ENCODE measurements at places on chromosomes 5 and 9. TPM values are rescaled to one million over a fixed set of nuclear protein-coding genes. Genes with fewer than 3 reads are reported as not detected.

Gene IRX1
- 16.7 TPM for total RNA-seq

Gene GPR21
- 1.3 TPM for total RNA-seq

Gene CDKN2B
- 83.2 TPM for total RNA-seq

Gene RNF180
- 14.5 TPM for total RNA-seq

DNA sequence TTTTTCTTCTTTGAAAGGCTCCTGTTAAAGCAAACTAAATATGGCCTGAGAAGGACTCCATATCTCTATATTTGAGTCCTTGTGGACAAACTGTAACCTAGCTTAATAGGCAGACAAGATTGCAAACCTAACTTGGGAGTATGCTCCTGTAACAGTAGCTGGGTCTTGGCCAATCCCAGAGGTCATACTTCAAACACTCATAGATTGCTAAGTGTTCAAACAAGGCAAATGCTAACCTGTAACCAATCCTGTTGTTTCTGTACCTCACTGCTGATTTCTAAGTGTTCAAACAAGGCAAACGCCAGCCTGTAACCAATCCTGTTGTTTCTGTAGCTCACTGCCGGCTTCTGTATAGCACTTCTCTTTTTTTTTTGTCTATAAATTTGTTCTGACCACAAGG is 50.6 kb upstream of the CLK4 start:
- DNase-seq, result no peak

DNA sequence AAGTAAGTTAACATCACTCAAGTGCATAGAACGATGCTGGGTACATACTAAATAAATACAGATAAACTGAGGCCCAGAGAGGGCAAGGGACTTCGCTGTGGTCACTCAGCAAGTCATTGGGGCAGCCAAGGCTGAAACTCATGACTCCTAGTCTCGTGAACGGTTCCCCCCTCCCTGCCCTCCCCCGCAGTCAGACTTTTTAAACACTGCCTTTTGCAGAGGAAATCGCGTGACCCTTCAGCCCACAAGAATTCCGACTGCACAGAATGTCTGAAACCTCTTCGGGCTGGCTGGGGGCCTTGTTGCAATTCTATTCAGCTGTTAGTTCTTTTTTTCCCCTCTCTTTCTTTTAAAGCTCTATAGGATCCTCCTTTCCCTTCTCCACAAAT is 28.1 kb downstream of the NEK6 start:
- DNase-seq, result peak; percentile 94

- DNase-seq, result no peak
These were observed 245.9 kb downstream of the ACTL7B start for GRCh38 chr9:108609897-108610253.

GRCh38 chr9:121782514-121783110 is 131.2 kb downstream of the DAB2IP start:
- no peak for DNase-seq

- no peak for DNase-seq
These were observed 113.4 kb upstream of the GRHPR start for GRCh38 chr9:37309136-37309535.

GRCh38 chr9:4066120-4066519 is 233.7 kb downstream of the GLIS3 start:
- no peak for DNase-seq

DNA sequence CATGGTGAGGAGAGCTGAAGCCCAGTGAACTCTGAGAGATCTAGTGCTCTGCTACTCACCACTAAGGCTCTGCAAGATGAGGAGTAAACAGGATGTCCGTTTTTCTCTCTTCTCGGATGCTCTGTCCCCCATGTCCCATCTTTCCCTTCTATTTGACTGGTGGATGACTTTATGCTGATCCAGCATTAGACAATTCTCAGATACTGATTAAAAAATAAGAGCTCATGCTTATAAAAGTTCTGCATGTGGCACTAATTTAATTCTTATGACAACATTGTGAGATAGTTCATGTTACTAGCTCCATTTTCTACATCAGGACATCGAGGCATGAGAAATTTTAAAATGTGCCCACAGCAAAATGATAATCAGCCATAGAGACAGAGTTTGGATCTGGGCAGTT is 77.0 kb downstream of the HMHB1 start:
- no peak for DNase-seq

GRCh38 chr5:143243103-143243502 is 160.4 kb downstream of the NR3C1 start:
- no peak for DNase-seq

DNA sequence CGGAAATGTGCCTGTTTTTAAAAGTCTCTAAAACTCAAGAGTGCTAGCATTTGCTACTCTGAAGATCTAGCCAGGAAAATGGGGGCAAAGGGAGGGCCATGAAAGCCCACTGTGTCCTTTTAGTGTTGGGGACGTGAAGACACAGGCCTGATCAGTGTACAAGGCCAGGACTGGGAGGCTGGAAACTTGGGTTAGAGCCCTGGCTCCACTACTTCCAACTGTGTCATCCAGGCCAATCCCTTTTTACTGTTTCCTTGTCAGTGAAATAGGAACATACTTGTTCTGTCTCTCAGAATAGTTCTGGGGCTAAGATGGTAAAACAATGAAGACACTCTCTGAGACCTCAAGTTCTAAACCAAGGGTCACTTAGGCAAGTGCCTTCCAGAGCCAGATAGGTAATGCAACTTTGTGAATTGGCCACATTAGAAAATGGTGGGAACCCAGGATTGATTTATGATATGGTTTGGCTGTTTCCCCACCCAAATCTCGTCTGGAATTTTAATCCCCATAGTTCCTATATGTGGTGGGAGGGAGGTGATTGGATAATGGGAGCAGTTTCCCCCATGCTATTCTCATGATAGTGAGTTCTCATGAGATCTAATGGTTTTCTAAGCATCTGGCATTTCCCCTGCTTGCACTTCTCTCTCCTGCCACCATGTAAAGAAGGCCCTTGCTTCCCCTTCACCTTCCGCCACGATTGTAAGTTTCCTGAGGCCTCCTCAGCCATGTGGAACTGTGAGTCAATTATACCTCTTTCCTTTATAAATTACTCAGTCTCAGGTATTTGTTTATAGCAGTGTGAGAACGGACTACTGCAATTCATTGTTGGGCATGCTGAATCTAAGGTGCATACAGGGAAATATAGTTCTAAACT is 30.4 kb upstream of the B4GALT1 start:
- no peak for DNase-seq

DNA sequence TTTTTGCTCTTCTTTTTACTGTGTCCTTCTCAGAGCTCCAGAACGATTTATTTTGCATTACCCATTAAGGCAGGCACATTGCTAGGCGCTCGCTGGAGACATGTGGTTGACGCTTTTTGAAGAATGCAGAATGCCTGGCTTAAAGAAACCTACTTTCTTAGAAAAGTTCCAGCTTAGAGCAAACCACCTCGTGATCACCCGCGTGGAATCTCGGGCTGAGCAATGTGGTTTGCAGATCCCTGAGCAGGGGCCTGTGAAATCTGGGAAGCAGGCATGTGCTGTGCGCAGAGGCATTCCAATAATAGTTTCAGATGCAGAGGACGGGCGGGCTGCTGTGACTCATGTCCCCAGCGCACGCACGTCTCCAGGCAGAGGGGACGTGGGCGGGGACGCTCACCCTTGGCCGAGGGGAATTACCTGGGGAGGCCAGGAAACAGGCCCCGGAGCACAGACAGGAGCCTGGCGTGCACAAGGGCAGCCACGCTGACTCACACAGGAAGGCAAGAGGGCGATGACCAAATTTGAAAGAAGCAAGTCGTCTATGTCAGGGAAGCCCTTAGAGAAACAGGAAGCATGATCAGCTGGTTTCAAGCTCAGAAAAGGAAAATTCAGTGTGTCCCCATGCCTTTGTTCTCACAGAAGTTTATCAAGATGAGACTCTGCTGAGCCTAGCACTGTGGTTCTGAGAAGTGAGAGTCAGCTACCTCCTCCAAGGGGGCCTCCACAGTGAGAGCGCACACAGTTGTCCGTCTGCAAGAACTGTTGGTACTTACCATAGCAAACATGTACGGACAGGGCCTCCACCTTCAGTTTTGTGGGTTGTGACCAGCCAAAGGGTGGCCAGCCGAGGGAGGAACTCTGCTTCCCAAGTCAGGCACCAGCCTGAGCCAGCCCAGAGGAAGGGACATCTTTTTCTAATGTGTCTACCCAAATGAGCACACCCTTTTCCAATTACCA is 218.6 kb downstream of the PIK3R1 start:
- DNase-seq, result peak; percentile 97

- no peak for DNase-seq
These were observed 28.5 kb downstream of the NFX1 start for GRCh38 chr9:33318781-33319180.

DNA sequence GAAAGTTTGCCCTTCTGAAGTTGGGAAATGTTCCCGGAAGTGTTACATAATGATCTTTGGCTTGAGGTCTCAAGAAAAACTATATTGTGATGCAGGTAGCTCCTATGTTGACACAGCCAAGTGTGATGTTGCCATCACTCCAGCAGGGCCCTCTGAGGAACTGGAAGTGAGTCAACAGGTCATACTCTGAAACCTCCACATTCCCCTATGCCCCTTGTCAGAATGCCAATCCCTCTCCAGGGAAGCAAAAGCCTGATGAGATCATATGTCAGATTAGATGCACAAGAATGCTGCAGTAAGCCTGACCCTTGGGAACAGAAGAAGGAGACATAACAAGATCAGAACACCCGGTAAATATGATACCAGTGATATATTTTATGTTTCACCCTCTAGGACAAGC is 66.8 kb upstream of the ITGA2 start:
- DNase-seq, result no peak

DNA sequence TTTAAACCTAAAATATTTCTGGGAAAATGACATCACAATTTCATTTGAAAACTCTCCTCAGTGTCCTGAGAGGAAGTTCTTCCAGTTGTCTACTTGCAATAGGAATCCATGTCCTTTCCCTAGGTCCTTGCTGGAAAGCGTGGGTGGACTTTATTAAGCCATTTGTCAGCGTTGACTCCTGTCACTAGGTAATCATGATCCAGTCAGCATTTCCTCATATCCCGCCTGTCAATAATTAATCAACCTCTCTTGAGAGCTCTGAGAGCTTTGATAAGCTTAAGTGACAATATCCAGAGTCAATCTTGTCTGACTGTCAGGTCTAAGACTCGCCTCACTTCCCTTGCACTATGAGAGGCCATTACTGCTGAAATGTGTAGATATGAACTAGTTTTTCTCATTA is 107.2 kb upstream of the SLIT3 start:
- no peak for DNase-seq

DNA sequence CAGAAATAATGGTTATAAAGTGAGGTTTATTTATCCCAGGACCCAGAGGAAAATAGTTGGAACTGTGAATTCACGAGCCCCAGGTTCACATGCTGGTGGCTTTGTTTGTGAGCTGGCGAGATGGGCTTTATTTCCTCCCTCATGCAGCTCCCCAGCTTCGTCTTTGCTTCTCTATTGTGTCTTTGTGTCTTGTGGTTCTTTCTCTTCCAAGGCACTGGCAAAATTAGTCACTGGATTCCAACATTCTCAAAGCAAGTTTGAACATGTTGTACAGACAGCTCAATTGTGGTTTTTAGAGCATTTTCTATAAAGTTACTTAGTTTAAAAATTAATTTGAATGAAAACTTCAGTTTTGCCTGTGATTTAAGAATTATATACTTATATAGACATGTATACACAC is 7.2 kb downstream of the NDUFS6 start:
- no peak for DNase-seq

DNA sequence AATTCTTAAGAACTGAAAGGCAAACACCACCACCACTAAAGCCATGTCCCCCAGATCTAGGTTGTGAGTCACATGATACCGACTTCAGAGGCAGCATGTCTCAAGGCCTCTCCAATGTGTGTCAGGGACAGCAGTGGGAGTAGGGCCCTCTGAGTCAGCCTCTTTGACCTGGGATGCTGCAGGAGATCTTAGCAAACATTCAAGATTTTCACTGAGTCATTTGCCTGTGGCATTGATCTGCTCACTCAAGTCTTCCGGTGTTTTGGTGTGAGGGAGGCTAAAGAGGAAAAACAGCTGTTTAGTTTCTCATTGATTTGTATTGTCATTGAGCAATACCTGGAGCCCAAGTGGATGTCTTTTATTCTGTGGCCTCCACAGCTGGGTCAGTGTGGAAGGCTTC is 36.1 kb downstream of the TMC1 start:
- no peak for DNase-seq

DNA sequence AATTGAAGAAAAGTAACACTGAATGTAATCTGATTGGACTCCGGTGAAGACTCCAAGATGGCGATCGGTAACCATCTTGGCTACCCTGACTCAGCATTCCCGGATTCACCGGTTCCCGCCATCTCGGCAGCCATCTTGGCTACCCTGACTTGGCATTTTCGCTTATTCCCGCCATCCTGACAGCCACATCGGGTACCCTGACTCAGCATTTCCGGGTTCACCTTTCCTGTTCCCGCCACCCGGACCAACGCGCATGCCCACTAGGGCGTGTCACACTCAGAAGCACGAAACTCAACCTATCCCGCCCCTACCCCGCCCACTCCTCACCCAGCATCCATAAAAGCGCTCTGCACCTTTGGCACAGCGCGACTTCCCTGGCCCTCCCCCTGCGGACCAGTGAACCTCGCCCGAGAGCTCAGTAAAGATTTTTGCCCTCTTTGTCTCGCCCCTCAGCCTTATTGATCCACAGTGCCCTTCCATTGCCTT is 17.2 kb downstream of the SPTLC1 start:
- peak; percentile 92 for DNase-seq

DNA sequence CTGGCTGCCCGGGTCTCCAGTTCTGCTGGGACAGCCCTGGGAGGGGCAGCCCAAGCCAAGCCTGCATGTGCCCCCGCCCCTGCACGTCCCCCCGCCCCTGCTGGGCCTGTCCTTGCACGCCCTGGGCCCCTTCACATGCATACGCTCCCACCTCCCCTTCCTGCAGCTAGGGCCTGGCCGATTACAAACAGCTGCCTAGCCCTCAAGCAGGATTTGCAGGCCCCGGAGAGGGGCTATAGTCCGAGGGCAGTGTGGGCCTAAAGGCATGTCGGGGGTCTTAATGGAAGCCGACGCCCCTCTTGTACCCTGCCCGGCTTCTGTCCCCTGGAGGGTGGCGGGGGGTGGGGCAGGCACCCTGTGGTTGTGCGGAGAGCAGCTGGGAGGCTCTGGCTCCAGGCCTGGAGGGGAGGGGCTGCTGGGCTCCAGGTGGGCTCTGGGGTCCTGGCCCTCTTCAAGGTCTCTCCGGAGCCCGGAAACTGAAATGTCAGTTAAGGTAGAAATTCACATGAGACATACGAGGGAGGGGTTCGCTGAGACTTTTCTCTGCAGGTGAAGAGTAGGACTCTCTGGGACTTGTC is 16.9 kb downstream of the COL5A1 start:
- no peak for DNase-seq

DNA sequence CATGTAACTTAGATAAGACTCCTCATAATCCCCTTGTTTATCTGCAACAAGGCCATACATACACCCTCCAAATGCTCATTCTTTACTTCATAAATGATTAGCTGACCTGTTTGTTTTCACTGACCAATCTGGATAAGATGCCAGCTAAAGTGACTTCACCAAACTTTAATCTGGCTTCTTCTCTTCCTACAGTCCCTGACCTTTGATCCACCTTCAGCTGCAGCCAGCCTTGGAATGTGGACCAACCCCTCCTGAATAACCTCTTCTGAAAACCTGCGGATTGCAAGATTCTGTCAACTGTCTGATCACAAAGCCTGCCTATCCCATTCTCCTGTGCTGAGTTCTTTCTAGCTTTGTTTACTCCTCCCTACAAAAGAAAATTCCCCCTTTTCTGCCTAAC is 476.8 kb downstream of the LRRC70 start:
- DNase-seq, result no peak
